T-helper 2 cell treated with Interferon-gamma antibody and Interleukin-4, amounts not matched to agents 5 μg/mL and 100 μg/mL, for 36 hours (primary cell): ENCODE measurements at places on chromosomes 11 and 22.
A peak's percentile ranks its signal among the peaks of the same experiment; 100 is the strongest.

- DNase-seq, result no peak
Measured at GRCh38 chr11:13602844-13603243, 65.6 kb upstream of the FAR1 start.

DNA sequence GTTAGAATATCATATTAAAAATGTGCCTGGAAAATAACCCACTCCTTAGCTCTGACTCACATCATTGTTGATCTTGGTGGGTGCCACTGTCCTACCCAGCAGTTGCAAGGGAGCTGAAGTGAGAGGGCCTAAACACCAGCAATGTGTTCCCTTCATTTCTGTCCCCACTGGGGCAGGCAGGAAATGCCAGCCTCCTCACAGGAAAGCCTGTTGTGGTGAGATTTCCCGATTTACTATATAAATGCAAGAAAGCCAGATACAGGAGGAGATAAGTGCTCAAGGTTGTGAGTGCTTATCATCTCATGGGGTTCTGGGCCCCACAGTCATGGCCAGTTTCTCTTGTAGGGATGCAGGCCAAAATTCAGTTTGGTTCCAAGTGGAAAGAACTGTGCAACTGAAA lies 15.8 kb upstream of the FLI1 start:
- no peak for DNase-seq

GRCh38 chr22:37090920-37091695 lies 18.4 kb downstream of the TMPRSS6 start:
- no peak for DNase-seq

DNA sequence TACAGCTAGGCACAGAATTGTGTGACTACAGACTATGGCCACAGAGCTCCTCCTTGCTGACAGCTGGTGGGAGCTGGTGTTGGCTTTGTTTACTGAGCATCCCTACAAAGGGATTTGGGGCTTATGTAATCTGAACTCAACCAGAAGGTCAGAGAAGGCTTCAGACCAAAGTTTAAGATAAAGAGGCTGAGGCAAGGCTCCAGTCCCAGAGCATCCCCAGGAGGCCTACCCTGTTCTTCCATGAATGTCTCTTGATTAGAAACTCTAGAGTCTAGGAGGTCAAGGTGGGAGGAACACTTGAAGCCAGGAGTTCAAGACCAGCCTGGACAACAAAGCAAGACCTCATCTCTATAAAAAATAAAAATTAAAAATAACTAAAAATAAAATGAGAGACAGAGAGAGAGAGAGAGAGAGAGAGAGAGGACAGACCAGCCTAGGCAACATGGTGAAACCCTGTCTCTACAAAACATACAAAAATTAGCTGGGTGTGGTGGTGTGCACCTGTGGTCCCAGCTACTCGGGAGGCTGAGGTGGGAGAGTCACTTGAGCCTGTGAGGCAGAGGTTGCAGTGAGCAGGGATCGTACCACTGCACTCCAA lies 125.5 kb upstream of the SERPIND1 start:
- DNase-seq, result no peak

DNA sequence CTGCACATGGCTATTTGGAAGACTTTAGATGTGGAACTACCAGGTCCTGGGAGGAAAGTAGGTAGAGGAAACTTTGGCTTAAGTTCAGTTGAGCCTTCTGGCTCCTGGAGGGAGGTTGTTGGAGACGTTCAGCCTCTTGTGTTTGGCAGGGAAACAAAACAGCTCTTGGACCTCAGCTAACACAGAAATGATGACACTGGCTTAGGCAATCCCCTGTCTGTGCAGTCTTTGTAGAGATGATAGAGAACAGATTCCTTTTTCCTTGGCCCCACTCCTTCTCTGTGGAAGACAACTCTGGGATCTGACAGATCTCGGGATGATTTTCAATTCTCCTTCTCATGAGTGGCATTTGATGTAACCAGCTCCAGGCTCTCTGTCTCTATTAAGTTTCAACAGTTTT lies 428.5 kb downstream of the TMEM135 start:
- DNase-seq, result no peak

DNA sequence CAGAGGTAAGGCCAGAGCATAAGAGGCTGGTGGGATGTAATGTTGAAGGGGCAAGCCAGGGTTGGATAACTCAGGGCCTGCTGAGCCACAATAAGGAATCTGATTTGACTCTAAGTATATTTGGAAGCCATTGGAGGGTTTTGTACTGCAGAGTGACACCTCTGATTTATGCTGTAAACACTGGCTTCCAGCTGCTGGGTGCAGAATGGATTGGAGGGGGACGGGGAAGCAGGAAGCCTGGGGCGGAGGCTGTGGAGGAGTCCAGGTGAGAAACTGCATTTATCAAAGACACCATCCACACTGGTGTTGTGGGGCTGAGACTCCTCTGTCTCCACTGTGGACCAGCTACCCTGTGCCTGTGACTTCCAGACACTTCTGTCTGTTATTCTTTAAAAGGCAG lies 26.8 kb downstream of the MIAT start:
- no peak for DNase-seq

DNA sequence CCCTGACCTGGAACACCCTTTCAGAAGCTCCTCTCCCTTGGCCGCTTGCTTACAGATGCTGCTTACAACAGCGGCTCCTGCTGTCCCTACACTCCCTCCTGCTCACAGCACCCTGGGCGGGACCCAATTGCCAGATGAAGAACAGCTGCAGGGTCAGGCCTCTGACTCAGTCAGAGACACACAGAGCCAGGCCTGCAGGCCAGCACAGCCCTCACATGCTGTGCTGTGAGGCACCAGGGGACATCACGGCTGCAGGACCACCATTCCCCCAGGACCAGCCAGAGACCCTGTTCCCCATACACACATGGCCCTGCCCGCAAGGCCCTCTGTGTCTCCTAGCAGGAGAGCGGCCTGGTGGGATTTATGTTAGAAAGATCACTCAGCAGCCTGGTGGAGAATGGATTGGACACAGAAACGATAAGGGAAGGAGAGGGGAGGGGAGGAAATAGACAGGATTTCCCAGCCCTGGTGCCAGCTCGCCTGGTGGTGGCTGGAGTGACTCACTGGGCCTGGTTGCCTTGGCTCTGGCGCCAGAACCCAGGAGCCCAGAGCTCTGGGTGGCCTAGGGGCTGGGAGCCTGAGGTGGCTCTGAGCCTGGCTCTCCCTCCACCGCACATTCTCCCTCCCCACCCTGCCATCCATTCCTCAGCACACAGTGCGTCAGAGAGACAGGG lies 6.7 kb downstream of the CAPN5 start:
- no peak for DNase-seq

GRCh38 chr22:29205252-29205593 lies 473 bp upstream of the EMID1 start:
- no peak for DNase-seq

- peak; percentile 92 for DNase-seq
Measured at GRCh38 chr22:41780746-41781505, 19.6 kb upstream of the CCDC134 start.

GRCh38 chr11:120842195-120842594 lies 181.7 kb upstream of the TBCEL start:
- no peak for DNase-seq

- no peak for DNase-seq
Measured at GRCh38 chr11:47485107-47485506, 36.2 kb upstream of the RAPSN start.

DNA sequence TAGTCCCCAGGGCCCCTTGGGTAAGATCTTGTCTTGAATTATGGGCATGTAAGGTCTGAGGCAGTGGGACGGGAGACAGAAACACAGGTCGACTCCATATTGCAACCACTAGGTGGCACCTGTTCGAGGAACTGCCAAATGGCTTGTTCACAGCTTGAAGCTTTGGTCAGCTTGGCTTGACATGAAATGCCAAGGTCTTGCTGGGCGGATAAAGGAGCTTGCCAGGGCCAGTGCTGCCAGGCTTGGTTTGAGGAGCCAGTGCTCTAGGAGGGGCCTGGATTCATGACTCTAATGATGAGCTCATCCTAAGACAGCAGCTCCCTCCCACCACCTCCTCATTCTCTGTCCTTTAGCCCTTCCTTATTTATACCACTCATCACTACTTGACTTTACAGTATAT lies 11.9 kb upstream of the NRIP3 start:
- peak; percentile 52 for DNase-seq

- DNase-seq, result no peak
Measured at GRCh38 chr22:36101756-36102155, 58.8 kb downstream of the APOL3 start.

- DNase-seq, result no peak
Measured at GRCh38 chr11:44505581-44506054, 59.8 kb upstream of the CD82 start.

DNA sequence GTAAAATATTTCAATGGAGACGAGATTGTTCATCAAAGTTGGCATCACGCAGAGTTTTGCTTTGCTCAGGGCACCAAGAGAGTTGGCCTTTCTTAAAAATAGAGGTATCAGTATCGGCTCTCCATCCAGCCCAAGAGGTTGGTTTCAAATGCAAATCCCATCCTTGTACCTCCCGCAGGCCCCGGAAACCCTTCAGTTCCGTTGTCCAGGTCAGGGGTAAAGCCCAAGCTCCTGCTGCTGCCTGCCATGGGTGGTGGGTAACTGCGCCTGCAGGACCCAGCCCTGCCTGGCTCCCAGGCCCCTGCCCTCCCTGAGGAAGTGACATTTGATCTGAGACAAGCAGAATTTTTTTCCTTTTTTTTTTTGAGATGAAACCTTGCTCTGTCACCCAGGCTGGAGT lies 49.3 kb upstream of the RTL6 start:
- DNase-seq, result no peak

DNA sequence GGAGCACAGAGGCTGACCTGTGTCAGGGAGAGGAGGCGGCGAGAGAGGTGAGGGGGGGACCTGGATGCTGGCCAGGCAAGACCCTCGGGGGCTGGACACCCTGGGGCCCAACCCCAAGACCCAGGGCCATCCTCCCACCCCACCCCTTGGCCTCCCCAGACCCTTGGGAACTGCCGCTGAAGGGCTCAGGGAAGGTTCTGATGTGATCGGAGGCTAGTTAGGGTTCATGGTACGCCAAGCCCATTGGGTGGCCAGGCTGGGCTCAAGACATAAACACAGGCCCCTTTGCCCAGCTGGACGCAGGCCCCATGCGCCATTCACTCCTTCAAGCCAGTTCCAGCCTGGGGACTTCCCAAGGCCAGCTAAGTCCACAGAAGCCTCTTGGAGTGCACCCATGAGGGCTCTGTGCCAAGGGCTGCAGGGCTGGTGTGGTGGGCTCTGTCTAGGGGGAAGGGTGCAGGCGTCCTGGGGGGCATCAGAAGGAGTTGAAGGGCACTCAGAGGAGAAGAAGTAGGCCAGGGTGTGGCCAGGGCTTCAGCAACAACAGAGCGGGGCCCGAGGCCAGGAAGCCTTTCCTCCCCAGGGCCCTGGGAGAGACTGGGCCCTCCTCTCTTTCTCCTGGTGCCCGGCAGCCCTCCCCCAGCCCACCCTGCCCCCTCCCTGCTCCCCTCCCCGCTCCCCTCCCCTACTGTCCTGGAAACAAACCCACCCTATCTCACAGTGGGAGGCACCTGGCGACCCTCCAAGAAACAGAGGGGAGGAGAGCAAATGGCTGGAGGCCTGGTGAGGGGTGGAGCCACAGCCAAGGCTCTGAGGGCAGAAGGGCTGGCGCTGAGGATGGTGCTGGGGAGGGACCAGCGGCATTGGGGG lies 12.9 kb downstream of the TSPAN32 start:
- DNase-seq, result no peak

DNA sequence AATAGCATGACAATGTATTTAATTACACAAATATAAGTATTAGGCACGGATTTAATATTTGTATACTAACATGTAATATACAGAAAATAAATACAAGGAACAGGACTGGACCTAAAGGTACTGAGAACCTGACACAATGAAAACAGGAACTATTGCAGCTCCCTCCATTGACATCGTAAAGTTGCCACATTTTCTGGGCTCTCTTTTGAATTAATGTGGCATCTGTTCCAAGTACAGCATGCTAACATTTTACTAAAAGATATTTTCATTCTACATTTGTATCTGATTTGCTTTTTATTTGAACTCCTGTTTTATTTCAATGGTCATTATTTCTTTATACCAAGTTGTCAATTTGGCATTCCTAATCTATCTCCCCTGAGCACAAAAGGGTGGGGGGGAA lies 15.3 kb downstream of the PHF21A start:
- no peak for DNase-seq

DNA sequence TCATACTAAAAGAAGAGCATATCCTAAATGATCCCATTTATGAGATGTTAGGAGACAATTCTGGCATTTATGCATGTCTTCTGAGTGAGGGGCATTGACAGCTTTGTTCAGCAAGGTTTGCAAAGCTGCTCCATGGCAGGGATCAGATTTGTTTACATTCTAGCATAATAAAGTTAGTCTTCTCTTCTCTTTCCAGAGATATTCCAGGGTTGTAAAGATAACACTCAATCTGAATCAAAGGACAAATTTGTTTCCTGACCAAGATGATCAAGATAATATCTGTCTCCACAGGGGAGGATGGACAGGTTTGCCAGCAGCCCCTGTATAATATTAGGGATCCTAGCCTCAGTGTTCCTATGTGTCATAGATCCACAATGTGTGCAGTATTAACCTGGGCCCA lies 77.5 kb upstream of the ZC3H12C start:
- DNase-seq, result no peak

- no peak for DNase-seq
Measured at GRCh38 chr11:72671152-72672099, 2.8 kb downstream of the PDE2A start.

DNA sequence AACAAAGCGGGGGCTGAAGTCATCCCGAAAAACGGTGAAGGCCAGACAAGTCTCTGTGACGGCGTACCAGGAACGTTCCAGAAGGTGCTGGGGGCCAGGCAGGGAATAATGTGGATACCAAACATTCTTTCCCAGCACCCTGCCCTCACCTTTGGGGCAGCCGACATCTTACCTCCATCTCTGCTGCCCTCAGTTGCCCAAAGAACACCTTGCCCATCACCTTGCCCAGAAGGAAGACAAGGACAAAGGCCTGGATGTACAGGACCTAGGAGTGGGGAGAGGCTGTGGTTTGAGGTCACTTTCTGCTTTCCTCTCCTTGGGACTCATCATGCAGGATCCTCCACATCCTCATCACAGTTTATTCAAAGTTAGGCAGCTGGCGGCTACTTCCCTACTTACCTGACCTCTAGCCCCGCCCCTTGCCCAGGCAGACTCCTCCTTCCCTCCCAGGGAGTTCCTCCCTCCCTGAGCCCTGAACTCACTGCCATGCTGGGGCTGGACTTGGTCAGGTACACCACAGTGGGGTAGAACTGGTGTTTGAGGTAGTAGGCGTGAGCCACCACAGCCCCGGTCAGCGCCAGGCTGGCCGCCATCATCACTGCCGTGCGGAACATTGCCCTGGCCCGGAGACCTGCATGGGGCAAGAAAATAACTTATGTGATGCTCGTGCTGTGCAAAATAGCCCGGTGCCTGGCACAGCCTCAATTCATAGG lies 1.2 kb downstream of the SYVN1 start:
- peak; percentile 48 for DNase-seq

DNA sequence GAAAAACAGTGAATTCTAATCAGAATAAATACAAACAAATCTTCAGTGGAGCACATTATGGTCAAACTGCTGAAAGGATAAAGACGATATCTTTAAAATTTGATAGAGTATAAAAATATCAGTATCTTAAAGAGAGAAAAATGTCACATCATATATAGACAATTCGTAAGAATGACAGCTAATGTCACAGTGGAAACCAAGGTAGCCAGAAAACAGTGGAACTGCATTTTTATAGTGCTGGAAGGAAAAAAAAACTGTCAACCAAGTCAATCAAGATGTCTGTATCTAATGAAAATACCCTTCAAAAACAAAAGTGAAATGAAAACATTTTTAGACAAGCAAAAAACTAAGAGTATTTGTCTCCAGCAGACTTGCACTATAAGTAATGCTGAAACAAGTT lies 73.4 kb upstream of the HMGXB4 start:
- DNase-seq, result no peak

GRCh38 chr11:70108250-70108649 lies 30.1 kb downstream of the ANO1 start:
- DNase-seq, result no peak

GRCh38 chr11:102405501-102405900 lies 47.1 kb downstream of the TMEM123 start:
- no peak for DNase-seq
